AG09319 (cell line): ENCODE measurements at places on chromosomes 4 and X.
A peak's percentile ranks its signal among the peaks of the same experiment; 100 is the strongest.

- peak; percentile 55 for DNase-seq
Measured at GRCh38 chr4:76090241-76090691, 15.8 kb downstream of the ART3 start.

DNA sequence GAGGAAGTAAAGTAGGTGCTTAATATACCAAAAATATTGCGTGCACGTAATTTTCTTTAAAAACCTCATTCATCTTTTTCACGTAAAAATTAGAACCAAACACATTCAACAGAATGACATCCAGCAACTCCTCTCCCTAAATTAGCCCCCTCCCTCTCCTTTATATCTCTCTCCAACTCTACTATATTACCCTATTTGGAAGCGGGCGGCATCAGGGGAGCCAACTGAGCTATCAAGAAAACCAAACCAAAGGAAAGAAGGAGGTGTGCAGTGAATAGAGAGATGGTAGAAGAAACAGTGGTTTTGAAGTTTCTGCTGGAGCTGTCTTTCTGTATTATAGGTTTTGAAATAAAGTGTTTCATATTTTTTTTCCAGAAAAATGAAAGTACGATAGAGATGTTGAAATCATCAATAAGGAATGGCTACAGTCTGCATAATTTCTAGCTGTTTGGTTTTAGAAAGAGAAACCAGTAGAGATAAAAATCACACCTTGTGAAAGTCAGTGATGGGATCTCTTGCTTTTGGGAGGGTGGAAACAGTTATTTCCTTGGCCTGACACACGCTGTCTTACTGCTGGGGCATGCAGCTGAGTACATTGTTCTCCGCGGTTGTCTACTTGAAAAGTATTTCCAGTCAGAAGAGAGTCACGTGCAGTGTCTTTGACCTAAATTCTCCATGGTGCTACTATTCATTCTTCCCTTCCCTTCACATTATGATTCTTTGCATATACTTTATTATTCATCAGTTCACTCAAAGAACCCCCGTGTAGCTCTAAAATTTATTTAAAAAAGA lies 94.1 kb upstream of the WDR17 start:
- DNase-seq: no peak

DNA sequence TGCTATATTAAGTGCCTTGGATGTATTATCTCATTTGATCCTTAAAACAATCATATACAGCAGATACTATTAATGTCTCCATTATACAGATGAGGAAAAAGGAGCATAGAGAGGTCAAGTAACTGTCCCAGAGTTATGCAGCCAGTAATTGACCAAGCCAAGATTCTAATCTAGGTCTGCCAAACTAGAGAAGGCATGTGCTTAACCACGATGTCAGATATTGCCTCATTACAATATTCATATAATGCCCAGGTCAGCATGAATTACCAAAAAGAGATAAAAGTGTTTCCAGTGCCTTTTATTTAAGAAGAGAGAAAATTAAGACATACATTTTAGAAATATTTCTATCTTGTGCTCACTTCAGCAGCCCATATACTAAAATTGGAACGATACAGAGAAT lies 7.1 kb downstream of the ARHGEF6 start:
- DNase-seq: no peak

GRCh38 chr4:139253046-139253445 lies 27.0 kb downstream of the MGARP start:
- no peak for DNase-seq

DNA sequence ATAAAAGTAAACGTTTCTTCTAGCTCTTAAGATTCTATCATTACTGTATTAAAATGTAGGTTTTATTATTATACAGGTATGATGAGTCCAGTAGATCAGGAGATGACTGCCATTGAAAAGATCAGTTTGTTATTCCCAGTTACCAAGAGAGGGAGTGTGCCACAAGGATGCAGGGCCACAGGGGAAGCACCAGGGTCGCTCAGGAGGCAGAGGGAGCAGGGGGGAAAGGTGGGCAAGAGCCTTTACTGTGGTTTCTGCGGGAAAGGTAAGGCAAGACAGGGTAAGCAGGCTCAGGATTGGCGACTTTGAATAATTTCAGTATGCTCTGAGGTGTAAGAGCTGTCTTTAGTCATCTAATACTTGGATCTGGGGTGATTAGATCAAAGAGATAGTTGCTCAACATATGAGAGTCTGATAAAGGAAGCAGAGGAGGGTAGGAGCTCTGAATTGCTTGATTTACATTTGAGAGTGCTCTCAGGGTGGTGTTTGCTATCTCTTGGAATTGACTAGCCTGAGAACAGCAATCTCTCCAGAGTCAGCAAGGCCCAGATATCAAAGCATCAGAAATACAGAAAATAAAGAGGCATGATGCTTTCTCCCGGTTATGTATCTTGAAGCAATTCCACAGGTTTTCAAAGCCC lies 86.0 kb downstream of the NDST3 start:
- DNase-seq: no peak

- no peak for DNase-seq
Measured at GRCh38 chr4:19417256-19417655, 834.4 kb upstream of the SLIT2 start.

DNA sequence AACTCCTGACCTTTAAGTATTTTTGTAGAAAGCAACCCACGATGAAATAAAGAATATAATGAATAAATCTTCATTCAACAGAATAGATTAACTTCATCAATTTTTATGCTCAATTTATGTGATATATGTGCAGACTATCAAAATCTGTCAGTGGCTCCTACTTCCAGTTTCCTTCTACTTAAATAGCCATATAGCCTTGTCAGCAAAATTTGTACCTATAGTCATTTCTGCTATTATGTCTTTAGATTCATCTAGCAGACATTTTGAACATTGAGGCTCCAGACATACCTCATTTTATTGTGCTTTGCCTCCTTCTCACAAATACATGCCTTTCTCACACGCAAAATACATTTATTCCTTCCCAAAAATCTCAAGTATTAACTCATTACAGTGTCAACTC lies 971.7 kb downstream of the FAM133A start:
- no peak for DNase-seq

- DNase-seq: no peak
Measured at GRCh38 chr4:79764120-79764519, 308.9 kb downstream of the ANTXR2 start.

GRCh38 chr4:7876201-7876875 lies 63.3 kb downstream of the AFAP1 start:
- no peak for DNase-seq

GRCh38 chrX:118346258-118347094 lies 570 bp downstream of the WDR44 start:
- no peak for DNase-seq

GRCh38 chrX:69103539-69103938 lies 61.7 kb downstream of the PJA1 start:
- DNase-seq: no peak

- DNase-seq: no peak
Measured at GRCh38 chr4:77348815-77349214, 191.8 kb downstream of the CCNG2 start.

DNA sequence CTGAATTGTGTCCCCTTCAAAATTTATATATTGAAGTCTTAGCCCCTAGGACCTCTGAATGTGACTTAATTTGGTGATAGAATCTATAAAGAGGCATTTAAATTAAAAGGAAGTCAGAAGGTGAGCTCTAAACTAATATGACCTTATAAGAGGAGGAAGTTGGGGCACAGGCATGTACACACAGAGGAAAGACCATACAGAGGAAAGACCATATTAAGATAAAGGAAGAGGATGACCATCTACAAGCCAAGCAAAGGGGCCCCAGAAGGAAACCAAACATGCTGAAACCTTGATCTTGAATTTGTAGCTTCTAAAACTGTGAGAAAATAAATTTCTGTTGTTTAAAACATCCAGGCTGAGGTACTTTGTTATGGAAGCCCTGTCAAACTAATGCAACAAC lies 26.9 kb upstream of the CYBB start:
- DNase-seq: no peak

GRCh38 chr4:123659730-123660129 lies 263.1 kb downstream of the SPRY1 start:
- no peak for DNase-seq

- no peak for DNase-seq
Measured at GRCh38 chr4:107863850-107864371, 39.2 kb downstream of the SGMS2 start.

DNA sequence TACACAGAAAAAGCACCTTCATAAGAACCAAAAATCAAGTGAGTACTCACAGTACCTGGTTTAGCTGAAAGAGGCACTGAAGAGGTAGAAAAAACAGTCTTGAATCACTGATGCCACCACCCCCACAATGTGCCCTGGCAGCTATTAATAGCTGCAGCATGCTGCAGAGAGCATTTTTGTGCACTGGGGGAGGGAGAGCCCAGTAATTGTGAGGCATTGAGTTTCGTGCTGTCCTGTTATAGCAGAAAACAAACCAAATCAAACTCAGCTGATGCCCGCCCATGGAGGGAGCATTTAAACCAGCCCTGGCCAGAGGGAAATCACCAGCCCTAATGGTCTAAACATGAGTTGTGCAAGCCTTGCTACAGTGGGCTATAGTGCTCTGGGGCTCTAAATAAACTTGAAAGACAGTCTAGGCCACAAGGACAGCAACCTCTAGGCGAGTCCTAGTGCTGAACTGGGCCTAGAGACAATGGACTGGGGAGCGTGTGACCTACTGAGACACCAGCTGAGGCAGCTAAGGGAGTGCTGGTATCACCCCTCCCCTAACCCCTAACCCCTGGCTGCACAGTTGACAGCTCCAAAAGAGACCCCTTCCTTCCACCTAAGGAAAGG lies 106.3 kb upstream of the TMLHE start:
- DNase-seq: no peak

- DNase-seq: no peak
Measured at GRCh38 chrX:46130247-46130646, 415.0 kb downstream of the ZNF674 start.

- no peak for DNase-seq
Measured at GRCh38 chr4:127196655-127197352, 436.0 kb upstream of the INTU start.

DNA sequence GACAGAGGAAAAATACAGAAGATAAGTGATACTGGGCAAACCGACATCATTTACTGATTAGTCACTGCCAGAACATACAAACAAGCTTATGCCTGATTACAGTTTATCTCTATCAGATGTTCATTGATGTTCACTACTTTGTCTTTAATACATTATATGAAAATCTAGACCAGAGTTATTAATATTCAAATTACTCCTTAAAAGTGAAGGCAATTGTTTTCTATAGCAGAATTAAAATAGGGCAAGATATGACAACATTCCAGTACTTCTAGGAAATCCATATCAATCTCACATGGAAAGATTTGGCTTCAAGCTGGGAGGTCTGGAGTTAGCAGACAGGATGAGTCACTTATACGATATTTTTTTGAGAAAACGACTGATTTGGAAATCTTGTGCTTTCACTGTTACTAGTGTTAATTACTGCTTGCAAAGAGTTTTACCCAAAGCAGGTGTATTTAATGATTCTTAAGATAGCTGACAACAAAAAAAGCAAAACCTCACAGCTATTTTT lies 31.8 kb downstream of the HPGD start:
- DNase-seq: no peak

GRCh38 chr4:122503214-122503613 lies 46.7 kb upstream of the IL2 start:
- no peak for DNase-seq

- DNase-seq: no peak
Measured at GRCh38 chrX:40485973-40486372, 94.8 kb upstream of the ATP6AP2 start.

DNA sequence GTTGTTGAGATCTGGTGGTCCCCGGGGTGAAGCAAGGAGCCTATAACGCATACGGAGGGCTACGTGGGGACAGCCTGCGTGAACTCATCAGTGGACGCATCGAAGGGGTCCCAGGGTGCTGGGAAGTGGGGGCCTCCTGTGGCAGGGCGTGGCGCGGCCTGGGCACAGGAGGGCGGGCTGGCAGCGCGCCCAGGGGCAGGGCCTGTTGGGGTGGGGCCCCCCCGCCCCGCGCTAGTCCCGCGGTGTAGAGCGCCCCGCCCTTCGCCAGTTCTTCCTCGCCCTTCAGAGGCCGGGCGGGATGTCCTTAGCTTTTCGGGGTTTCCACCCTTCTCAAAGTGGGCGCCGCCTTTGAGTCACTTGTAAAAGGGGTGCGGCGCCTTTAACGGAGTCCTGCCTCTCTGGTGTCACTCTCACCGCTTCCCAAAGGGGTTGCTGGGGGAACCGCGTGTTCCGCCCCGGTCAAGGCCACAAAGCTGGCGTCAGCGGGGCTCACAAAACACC lies 632 bp downstream of the PLP2 start:
- no peak for DNase-seq

- DNase-seq: no peak
Measured at GRCh38 chr4:99861120-99861905, 32.9 kb downstream of the LAMTOR3 start.

DNA sequence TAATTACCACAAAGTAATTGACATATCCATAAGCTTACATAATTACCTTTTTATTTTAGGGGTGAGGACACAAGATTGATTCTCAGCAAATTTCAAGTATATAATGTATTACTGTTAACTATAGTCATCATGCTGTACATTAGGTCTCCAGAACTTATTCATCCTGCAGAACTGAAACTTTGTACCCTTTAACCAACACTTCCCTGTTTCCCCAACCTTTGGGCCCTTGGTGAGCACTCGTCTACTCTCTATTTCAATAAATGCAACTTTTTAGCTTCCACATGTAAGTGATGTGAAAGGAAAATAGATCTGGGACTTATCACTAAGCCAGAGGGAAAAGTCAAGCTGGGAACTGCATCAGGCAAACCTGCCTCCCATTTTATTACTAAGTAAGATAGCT lies 33.6 kb upstream of the CCNG2 start:
- no peak for DNase-seq

DNA sequence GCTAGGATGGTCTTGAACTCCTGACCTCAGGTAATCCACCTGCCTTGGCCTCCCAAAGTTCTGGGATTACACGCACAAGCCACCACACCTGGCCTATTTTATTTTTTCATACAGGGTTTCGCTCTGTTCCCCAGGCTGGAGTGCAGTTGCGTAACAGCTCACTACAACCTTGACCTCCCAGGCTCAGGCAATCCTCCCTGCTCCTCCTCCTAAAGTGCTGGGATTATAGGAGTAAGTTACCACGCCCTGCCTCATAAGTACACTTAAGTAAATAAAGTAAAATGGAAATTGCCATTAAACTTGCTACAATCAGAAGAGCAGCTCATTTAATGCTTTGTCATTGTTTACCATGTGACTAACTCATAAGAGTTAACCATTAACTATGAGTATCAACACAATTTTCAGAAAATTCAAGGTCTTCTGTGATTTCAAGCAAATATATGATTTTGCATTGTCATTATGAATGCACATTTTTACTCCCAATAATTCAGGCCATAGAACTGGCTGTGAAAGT lies 12.3 kb downstream of the UGDH start:
- DNase-seq: no peak

GRCh38 chrX:17432158-17432557 lies 57.2 kb downstream of the NHS start:
- no peak for DNase-seq
